Endothelial cell of coronary artery (primary cell): ENCODE measurements at places on chromosomes 11 and 22. TPM values are rescaled to one million over a fixed set of nuclear protein-coding genes. Genes with fewer than 3 reads are reported as not detected.

The ADAMTS15 gene
- under 0.01 and 1.9 TPM in 2 replicates for total RNA-seq

The CDC42BPG gene
- total RNA-seq, result 0.09 and 0.18 TPM in 2 replicates

The PYGM gene
- 0.36 and 0.38 TPM in 2 replicates for total RNA-seq

The FERMT3 gene
- total RNA-seq, result 27.2 and 55.4 TPM in 2 replicates

The HBB gene
- not detected in 2 replicates for total RNA-seq

The PRR33 gene
- total RNA-seq, result not detected in 2 replicates

The FOSL1 gene
- 7.4 and 10.2 TPM in 2 replicates for total RNA-seq

The F2 gene
- total RNA-seq, result 0.09 TPM in 1 of 2 replicates, not detected in the other

The VPREB1 gene
- total RNA-seq, result not detected in 2 replicates

The PRR5L gene
- 20.6 and 23.4 TPM in 2 replicates for total RNA-seq

The APOA1 gene
- 0.09 and 0.19 TPM in 2 replicates for total RNA-seq

The MTMR2 gene
- 31.8 and 43.4 TPM in 2 replicates for total RNA-seq

The RAPSN gene
- total RNA-seq, result 0.19 and 0.27 TPM in 2 replicates

The MUC5AC gene
- total RNA-seq, result not detected in 2 replicates

The HEPACAM gene
- under 0.01 TPM in 1 of 2 replicates, not detected in the other for total RNA-seq

The SERPIND1 gene
- 0.66 and 7.4 TPM in 2 replicates for total RNA-seq

The KCNJ5 gene
- 0.09 TPM in 2 replicates for total RNA-seq
